ENCODE measurements at places on chromosomes 2 and 18.

GRCh38 chr2:12091201-12091806 lies 344.9 kb downstream of the LPIN1 start:
- no peak for DNase-seq

GRCh38 chr2:221962186-221962585 lies 336.6 kb downstream of the PAX3 start:
- DNase-seq, result no peak

DNA sequence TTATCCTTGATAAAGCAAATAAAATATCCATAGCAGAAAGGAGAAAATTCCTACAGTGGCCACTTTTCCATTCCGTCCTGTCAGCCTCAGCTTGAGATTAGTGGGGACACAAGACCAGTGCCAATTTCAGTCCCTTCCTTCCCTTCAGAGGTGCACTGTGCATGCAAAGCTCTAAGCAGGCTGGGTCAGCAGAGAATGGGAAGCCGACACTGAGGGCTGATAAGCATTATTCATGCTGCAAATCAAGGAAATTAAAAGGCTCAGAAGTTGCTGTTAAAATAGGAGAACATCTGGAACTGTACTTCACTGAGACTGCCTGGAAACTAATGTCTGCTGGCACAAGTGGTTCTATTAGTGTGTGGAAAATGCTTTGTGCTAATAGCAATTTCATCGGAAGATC lies 534.3 kb downstream of the ADCYAP1 start:
- DNase-seq, result no peak

- DNase-seq, result no peak
Measured at GRCh38 chr18:6058941-6059340, 163.6 kb upstream of the TMEM200C start.

- no peak for DNase-seq
Measured at GRCh38 chr2:189298038-189298437, 118.5 kb upstream of the COL5A2 start.

GRCh38 chr2:11553661-11554398 lies 20.0 kb downstream of the GREB1 start:
- no peak for DNase-seq

DNA sequence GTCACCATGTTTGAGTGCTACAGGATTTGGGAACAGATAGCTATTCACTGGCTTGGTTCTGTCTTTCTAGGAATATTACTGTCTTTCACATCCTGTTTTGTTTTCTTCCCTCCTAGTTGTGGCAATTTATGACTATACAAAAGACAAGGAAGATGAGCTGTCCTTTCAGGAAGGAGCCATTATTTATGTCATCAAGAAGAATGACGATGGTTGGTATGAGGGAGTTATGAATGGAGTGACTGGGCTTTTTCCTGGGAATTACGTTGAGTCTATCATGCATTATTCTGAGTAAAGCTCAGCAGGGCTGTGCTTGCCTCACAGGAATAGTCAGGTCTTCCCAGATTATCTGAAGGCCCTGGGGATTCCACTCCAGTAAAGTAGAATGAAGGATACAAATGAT lies 98.9 kb downstream of the ABI2 start:
- DNase-seq, result no peak

DNA sequence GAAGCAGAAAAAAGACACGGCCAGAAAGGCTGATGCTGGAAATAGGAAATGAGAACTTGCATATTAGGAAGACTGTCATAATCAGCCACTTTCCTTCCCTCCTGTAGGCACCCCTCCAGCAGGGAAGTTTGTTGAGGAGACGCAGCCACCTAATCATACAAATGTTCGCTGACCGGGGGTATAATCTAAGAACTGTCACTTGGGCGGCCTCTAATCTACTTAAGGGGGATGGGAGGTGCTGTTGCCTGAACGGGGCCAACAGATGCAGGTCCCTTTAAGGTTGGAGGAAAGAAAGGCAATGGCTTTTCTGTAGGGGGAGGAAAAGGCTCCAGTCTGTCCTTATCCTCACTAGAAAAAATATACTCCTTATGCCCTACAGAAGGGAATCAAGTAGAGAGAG lies 50.6 kb downstream of the DNAJC10 start:
- DNase-seq, result no peak

GRCh38 chr2:17918789-17919188 lies 40.3 kb downstream of the KCNS3 start:
- no peak for DNase-seq

GRCh38 chr2:84719434-84719833 lies 161.4 kb downstream of the TRABD2A start:
- no peak for DNase-seq

DNA sequence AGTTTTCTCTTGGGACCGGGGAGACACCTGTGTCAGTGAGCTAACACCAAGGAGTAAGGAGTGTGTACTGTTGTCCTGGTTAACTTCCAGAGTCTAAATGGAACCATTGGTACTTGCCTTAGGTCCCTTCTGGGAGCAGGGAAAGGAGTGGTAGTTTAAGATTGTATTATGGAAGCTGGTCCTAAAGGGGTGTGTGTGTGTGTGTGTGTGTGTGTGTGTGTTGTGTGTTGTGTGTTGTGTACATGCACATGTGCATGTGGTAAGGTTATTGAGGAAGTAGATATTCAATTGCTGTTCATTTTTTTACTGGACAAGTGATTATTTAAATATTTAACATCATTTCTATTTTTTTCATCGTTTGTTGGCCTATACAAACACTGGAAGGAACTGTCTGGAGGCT lies 1.4 kb downstream of the APLF start:
- no peak for DNase-seq

- no peak for DNase-seq
Measured at GRCh38 chr2:159444754-159445153, 158.3 kb upstream of the WDSUB1 start.

DNA sequence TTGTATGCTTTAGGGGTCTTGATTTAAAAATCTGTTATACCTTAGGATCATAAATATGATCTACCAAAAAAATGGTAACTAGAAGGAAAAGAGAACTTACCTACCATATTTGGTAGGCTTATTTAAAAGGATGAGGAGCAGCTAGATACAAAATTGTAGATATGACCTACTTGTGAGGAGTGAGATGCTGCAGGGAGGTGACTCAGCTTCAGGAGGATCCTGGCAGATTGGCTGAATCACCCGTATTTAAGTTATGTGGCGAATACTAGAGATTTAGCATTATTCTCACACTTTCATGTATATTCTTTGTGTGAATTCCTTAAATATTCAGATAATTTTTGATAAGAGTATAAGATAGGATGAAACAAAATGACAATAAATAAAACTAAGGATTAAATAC lies 657.3 kb upstream of the LINC00305 start:
- no peak for DNase-seq

GRCh38 chr2:118823633-118824032 lies 23.8 kb downstream of the EN1 start:
- DNase-seq, result no peak

- DNase-seq, result no peak
Measured at GRCh38 chr18:3508576-3509549, 58.9 kb downstream of the TGIF1 start.

DNA sequence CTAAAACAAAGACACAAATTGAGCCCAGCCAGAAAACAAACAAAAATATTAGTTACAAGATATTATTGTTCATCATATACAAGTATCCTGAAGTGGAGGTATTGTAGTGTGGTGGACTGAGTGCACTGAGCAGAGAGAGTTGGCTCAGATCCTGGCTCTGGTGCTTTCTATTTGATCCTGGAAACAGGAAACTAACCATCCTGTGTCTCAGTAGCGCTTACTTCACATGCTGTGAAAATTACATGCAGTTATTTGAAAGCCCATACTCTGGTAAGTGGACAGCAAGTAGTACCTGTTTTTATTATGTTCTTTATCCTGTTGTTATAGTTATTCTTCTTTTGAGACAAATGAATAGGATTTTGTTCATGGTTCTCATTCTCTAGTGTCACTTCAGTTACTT lies 84.3 kb upstream of the CRIM1 start:
- DNase-seq, result no peak

DNA sequence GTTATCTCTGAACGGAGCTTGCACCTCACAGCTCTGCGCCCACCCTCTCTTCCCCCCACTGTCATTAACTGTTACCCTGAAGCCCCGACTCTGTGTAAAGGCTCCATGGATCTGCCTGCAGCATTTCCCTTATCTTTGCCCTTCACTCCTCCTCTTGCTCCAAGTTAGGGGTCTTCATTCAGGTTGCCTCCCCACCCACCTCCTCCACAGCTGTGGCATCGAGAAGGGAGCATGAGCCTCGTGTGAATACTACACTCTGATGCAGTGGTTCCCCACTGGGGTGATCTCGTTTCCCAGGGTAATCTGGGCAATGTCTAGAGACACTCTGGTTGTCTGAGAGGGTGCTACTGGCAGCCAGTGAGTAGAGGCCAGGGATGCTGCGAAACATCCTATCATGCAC lies 51.4 kb downstream of the REEP1 start:
- DNase-seq, result no peak

DNA sequence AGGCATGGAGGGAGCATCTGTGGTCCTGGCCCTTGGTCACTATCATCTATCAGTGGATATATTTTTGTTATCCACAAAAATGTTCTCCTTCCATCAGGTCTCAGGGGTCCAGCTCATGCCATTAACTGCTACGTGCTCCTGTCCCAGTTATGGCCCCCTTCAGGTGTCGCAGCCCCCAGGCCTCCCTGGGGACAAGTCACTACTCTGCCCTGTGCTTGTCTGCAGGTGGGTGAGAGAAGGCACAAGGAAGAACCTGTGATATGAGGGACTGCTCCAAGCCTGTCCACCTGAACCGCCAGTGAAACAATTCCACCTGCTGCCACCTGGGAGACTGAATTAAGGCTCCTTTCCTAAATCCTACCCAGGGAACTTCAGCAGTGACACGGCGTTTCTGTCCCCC lies 229.6 kb upstream of the ID2 start:
- no peak for DNase-seq

DNA sequence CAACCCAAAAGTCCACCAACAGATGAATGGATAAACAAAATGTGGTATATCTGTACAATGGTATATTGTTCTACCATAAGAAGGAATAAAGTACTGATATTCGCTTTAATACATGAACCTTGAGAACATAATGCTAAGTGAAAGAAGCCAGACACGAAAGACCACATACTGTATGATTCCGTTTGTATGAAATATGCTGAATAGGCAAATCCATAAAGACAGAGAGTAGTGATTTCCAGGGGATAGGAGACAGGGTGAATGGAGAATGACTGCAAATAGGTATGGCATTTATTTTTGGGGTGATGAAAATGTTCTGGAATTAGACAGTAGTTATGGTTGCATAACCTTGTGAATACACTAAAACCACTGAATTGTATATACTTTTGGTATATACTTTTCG lies 28.6 kb upstream of the IHH start:
- no peak for DNase-seq

DNA sequence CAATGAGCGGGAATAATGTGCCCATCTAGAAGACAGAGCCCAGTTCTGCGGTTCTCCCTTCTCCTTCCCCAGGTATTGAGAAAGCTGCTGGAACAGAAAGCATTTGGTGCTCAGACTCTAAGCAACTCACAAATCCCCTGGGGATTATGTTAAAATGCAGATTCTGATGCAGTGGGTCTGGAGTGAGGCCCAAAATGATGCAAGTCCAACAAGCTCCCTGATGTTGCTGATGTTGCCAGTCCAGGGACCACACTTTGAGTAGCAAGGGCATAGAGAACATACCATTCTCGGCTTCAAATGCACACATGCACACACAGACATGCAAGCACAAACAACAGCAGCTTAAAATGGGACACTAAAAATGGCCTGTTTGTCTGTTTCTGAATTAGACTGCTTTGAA lies 274.8 kb upstream of the NCKAP5 start:
- no peak for DNase-seq

DNA sequence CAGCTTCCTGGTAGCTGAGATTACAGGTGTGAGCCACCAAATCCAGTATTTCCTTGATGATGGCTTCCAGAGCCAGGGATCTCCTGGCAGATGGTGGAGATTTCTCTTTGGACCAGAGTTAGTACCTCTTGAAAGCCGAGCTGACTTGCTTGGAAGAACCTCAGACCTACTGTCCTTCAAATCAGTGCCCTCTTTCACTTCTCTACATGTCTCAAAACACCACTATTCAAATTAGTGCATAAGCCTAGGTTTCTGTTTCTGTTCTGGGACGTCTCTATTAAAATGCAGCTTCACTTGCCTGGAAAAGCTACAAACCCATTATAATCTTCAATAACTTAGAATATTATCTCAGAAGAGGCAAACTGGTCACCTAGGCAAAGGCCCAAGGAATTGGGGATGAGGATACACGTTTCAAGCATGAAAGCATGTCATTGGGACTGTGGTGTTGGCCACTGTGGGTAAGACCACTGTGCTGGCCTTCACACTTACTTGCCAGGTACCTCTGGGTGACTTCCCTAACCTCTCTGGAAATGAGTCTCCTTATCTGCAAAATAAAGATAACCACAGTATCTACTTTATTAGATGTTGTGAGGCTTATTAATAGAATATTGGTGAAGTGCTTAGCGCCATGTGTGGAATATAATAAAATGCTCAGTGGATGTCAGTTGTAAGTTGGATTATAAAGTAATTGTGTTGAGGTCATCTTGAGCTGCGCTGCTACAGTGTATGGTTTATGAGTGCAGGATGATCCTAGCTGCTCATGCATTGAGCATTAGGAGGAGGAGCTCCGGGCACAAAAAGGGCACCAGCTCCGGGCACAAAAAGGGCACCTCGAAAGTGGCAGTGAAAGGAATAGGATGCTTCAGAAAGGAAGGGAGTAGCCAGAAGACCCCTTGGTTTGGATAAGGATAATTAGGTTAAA lies 84.5 kb downstream of the DOCK10 start:
- DNase-seq, result no peak

GRCh38 chr2:18376936-18377335 lies 183.5 kb downstream of the RDH14 start:
- DNase-seq, result no peak

GRCh38 chr18:67400502-67401117 lies 115.9 kb downstream of the DSEL start:
- DNase-seq, result no peak

DNA sequence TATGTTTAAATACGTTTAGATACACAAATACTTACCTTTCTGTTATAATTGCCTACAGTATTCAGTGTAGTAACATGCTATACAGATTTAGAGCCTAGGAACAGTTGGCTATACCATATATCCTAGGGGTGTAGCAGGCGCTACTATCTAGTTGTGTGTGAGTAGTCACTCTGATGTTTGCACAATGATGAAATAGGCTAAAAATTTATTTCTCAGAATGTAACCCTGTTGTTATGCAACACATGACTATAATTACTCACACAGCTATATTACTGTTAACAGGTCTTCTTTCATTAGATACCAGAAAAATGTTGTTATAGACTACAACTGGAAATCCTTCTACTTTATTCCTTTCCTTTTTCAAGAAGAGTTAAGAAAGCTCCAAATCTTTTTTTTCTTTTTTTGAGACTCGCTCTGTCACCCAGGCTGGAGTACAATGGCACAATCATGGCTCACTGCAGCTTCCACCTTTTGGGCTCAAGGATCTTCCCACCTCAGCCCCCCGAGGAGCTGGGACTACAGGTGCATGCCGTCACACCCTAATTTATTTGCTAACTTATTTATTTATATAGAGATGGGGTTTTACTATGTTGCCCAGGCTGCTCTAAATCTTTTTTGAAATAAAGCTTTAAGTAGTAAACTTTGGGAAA lies 48.5 kb downstream of the C2orf74 start:
- DNase-seq, result peak; percentile 24
